ENCODE measurements at places on chromosomes 12 and 14.

DNA sequence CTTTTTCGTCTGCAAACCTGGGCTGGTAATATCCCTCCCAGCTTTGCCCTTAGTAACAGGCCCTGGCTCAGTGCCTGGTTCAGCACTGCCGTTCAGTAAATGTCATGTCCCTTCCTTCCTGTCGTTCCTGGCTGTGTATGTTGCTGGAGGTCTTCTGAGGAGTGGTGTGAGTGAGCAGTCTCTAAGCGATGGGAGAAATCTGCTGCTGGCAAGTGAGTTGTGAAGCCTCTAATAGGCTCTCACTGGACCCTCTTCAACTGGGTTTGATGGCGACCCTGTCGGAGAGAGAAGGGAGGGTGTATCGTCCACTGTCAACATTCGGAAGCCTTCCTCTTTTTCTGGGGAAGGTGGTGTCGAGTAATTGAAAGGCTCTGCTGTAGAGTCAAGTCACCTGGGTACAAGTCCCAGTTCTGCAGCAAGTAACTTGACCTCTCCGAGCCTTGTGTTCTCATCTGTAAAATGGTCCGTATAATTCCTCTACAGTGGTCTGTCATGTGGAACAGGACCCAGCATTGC lies 62.8 kb downstream of the HRK start:
- no peak for DNase-seq

GRCh38 chr14:74567646-74568379 lies 44.2 kb downstream of the LTBP2 start:
- DNase-seq: no peak

- no peak for DNase-seq
These were observed 18.8 kb upstream of the HHIPL1 start for GRCh38 chr14:99626041-99626648.

DNA sequence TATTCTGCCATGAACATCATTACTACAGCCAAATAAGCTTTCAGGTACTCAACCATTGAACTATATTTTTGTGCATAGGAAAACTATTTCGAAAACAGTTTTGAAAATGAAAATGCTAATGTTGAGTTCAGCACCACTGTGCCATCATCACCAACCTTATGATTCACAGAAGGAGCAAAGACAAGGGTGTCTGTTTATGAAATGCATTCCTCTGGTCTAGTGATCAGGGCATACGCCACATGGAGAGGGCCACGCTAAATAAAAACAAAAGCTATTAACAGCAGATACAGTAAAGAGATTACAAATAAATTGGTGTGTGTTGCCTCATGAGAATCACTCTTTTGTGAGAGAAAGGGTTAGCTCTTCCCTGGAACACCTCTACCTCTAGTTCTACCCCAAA lies 43.2 kb upstream of the BMAL2 start:
- DNase-seq: no peak

DNA sequence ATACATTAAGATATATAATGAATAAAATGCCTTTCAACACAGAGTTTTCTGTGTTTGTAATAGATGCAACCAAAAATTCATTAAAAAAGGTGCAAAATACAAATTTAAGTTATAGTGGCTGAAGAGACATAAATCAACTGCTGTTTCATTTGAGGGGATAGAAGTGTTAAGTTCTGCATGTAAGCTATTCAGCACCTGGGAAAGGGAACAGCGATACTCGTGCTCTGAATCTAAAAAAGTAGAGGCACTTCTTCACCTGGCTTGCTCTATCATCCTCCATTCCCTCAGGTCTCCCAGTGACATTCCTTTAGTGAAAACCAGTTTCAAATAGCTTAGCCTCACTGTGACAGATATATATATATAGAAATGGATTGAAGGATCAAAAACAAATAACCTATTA lies 222.6 kb downstream of the ACSS3 start:
- DNase-seq: no peak

GRCh38 chr12:29781188-29781587 lies 2.6 kb downstream of the TMTC1 start:
- DNase-seq: no peak

Data from AG04449 (cell line).